ENCODE measurements at places on chromosomes 11 and 22.

DNA sequence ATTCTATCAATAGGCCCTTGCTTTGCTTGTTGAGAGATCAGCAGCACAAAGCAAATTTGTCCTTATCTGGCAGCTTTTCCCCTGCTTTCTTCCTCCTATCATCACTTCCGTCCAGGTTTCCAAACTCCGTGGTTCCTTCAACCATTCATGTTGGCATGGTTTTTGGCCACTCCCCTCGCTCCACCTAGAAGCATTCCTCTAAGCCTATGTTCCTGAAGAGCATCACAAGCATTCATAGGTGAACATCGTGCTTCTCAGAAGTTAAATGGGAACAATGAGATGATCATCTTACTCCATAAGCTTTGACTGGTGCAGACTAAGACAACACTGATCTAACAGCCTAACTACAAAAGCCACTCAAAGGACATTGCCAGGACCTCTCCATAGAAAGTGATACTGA, 86.3 kb downstream of the ETS1 start:
- no peak for DNase-seq

DNA sequence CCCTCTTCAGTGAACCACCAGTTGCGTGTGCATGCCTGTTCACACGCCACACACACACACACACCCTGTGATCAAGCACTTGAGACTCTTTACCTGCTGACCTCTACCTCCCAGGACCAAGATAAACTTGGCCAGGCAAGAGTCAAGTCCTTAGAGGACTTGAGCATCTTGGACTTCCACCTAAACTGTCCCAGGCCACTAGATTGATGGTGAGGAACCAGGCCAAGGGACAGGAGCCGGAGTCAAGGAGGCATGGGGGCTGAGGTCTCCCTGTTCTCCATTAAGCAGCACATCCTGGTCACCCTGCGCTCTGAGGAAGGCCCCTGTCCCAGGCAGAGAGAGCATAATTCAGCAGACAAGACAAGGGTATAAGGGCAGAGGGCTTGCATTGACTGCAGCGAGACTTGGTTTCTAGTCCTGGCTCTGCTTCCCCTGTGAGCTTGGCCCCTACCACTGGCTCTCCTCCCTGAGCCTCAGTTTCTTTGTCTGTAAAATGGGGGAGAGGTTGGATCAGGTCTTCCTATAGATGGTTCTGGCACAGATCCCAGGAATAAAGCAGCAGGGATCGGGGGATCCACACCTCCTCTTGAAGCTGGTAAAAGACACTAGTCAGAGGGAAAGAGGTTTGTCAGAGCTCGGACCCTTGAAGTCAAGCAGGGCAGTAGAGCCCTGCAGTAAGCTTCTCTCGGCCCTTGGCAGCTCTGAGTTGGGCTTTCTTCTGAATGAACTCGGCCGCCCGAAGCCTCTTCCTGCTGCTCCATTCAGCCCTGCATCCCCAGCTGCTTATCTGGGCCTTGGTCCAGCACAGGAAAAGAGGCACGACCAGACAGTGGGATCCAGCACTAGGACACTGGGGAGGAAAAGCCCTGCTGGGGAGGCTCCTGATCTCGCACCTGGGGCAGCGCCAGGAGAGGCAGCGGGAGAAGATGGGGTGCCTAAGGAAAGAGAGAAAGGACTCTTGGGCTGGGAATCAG, 2.0 kb downstream of the CREB3L1 start:
- DNase-seq = no peak

GRCh38 chr22:22820626-22821025, 67.0 kb upstream of the IGLL5 start:
- DNase-seq = no peak

GRCh38 chr11:111520560-111520959, 6.0 kb downstream of the HOATZ start:
- DNase-seq = no peak

DNA sequence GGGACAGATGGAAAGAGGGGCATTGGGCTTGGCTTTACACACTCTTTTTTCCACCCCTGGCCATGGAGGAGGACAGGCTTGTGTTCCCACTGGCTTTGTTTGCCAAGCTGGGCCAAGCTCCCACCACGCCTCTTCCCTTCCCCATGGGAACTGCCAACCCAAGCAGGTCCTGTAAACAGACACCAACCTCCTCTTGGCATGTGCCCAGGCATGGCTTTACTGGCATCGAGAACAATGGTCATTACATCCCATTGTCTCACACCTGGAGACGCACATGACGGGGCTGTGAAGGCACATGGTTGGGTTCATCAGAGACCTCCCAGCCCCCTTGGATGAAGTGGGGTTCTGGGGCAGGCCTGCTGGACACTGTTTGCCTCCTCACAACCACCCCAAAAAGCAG, 11.7 kb downstream of the SEC14L3 start:
- no peak for DNase-seq

DNA sequence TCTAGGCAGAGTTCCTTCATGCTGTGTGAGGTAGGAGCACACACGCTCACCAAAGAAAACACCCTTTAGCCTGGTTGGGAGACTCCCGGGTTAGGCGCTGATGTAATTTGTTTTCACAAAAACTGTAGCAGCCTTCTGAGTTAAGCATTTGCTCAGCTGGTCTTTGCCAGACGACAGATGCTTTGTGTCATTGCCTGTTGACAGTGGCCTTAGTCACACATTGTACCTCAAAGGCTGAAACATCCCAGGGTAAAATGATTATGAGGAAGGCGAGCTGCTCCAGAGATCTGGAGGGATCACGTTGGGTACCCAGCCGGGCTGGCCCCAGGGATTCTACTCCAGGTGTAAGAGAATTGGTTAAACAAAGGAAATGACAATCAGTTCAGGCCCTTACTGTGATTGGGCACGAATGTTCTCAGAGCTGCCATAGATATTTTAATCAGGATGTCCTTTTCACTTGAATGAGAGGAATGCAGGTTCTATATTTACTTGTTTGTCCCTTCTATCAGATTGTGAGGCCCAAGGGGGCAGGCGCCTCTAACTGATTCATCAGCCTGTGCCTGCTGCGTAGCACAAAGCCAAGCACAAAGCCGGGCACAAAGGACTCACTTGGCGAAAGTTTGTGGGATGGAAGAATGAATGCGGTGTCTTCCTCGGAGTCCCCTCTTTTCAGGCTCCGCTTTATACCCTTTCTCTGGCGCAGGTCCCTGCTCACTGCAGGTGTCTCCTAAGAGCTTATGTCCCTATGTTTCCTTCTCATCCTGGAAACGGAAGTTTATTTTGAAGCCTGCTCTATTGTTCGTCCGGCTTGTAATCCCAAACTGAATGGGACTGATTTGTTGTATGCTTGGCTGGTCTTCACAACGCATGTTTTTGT, 47.1 kb downstream of the ADM start:
- DNase-seq = no peak

GRCh38 chr11:66022401-66023185, 3.7 kb downstream of the CATSPER1 start:
- DNase-seq = peak; percentile 66

GRCh38 chr11:108218912-108219783, 3.3 kb downstream of the NPAT start:
- DNase-seq = no peak

- DNase-seq = no peak
Observed at GRCh38 chr11:122977470-122978298, 4.0 kb downstream of the BSX start.

- DNase-seq = no peak
Observed at GRCh38 chr11:537622-538430, 499 bp downstream of the LRRC56 start.

DNA sequence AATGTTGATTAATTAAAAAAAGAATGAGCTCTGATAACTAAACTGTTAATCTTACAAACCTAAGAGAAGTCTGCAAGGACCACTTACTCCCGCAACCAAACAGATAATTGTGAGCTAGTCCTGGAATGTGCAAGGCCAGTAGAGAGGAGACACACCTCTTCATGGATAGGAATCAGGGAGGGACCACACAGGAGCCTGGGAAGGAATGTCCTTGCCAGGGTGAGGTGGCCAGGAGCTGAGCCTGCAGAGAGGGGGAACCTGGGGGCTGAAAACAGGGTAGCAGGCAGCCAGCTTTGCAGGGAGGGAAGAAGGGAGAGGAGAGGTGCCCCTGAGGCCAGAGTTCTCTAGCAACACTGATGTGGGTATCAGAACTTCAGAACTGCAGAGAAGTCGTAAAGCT, 9.4 kb upstream of the NLRP10 start:
- no peak for DNase-seq

DNA sequence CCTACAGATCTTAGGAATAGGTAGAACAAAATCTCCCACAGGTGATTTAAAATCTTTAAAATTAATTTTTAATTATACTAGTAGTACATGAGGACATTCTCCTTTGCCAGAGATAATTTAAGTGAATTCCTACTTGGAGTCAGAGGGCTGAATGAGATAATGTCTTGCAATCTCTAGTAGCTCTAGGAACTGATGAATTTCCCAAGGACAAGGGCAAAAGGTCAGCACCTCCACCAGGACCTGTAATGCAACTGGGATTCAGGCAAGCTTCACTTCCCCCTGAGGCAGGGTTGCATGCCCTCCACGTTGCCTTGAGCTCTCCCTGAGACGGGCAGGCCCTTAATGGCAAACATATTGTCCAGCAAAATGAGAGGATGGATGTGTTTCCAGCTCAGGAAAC, 330.3 kb upstream of the PITPNB start:
- DNase-seq = no peak

- DNase-seq = no peak
Observed at GRCh38 chr22:49817359-49817758, 10.3 kb downstream of the BRD1 start.

- DNase-seq = no peak
Observed at GRCh38 chr22:49688516-49689254, 139.0 kb downstream of the BRD1 start.

DNA sequence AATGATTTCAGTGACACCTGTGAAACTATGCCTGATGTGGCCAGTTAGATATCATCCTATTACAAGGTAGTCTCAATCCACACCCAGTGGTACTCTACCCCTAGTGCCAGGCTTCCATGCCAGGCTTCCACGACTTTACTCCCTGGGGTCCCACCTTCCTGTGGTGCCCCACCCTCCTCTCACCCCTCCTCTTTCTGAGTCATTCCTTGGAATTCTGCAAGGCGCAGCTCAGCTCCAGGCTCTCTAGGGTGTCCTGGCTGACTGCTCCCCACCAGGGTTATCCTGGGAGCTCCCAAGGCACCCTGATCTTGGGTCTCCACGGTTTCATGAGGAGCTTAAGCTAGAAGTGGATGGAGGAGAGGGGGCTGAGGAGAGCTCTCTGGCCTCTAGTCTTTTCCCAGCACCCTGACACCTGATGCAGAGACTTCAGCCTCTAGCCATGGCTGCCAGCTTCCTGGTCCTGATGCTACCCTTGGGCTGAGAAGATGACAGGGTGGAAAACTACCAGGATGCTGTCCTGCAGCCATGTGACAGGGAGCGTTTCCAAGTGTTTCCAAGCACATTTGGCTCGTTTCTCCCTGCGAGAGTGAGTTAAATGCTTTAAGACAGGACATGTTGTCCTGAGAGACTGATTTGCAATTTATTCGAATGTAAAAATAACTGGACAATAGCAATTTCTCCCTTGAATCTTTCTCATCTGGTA, 1461.2 kb downstream of the TBC1D22A start:
- DNase-seq = no peak

GRCh38 chr22:20864186-20864908, 5.5 kb downstream of the SNAP29 start:
- no peak for DNase-seq

- DNase-seq = no peak
Observed at GRCh38 chr11:36485298-36486002, 24.6 kb downstream of the TRAF6 start.

GRCh38 chr11:91164452-91164822, 941.6 kb upstream of the CHORDC1 start:
- no peak for DNase-seq

- DNase-seq = no peak
Observed at GRCh38 chr11:76206077-76206326, 300 bp downstream of the WNT11 start.

DNA sequence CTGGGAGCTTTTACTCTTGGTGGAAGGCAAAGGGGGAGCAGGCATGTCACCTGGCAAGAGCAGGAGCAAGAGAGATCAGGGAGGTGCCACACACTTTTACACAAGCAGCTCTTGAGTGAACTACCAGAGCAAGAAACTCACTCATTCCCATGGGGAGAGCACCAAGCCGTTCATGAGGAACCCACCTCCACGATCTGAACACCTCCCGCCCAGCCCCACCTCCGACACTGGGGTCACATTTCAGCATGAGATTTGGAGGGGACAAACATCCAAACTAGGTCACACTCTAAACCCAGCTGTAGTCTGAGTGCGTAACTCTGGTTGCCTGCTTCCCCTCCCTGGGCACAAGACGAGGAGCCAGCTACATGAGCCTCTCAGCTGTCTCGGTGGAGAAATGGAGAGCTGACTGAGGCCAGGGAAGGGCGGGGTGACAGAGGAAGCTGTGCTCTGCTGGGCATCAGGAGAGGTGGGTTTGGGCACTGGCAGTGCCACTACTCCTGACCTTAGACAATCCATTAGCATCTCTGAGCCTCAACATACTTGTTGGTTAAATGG, 134.6 kb downstream of the PKNOX2 start:
- no peak for DNase-seq

GRCh38 chr11:43756575-43756974, 76.0 kb downstream of the HSD17B12 start:
- no peak for DNase-seq

DNA sequence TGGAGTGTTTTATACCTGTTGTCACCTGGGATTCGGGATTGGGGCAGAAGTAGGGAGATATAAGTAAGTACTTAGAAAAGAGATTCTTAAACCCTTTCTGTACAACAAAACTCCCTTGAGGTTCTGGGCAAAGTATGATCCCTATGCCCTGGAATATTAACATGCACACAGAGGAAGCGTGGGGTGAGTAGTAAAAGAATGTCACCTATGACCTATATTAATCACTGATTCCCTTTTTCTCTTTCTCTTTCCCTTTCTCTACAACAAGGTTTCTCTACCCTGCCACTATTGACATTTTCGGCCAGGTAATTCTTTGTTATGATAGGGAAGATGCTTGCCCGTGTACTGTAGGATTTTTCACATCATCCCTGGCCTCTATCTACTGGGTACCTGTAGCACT, 209.7 kb upstream of the PLET1 start:
- no peak for DNase-seq

DNA sequence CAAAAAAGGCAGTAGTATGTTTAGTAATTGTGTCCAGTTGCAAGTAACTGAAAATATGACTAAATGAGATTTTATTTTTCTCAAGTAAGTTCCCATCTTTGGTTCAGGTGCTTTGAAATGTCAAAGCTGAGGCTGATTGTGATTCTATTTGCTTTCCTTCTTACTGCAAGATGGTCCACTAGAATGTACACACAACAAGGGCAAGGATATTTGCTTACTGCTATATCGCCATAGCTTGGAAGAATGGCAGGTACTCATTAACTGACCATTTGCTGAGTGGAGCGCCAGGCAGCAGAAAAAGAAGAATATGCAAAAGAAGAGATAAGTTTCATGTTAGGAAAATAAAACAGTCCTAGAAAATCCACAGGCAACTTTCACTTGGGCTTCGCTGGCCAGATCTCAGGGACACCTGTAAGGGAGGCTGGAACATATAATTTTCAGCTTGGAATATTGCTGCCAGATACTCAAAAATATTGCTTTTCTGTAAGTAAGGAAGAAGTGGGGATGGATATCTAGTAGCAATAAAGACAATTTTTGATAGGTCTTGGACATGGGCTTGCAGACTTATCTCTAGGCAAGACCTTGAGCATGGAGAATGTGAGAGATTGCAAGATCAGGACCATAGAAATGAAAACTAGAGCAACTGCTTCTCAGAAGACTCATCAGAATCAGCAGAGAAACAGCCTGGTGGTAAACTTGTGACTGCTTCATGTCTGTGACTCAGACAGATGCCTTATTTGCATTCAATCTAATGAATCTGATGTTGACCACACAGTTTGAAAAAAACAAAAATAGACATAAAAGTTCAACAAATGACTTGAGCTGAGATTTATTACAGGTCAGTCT, 44.8 kb upstream of the OR9Q1 start:
- no peak for DNase-seq

- DNase-seq = no peak
Observed at GRCh38 chr22:27133019-27133431, 475.6 kb downstream of the MIAT start.

All from stimulated activated CD4-positive, alpha-beta T cell treated with anti-CD3 and anti-CD28 coated beads, Interleukin-1b, Interleukin-23, amount 100 ng/mL, for 24 hours (primary cell).